SK-N-SH (cell line): ENCODE measurements at places on chromosomes 7 and 10.

DNA sequence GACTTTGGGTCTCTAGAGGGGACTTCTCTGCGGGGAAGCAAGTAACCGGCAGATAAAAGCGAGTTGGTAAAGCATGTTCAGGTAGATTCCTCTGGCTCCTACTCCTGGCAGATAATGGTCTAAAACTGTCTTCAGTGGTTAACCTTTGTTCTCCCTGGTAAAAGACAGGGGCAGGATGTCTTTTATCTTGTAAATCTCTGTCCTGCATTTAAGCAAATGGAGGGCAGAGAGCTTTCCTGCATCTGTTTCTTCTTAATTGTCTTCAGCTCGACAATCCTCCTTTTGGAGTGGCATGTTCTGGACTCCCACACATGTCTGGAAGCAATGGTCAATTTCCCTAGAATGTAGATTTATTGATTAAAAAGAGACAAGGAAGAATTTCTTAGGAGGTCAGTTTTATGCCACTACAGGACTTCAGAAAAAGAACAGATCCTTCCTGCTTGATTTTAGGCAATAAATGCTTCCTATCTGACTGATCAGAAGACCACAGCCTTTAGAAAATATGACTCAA lies 16.6 kb downstream of the C7orf33 start:
- peaks cover 8% of the 10 kb centered on the region for H3K4me1 ChIP-seq
- H3K4me3 ChIP-seq = no peak overlapping the region
- DNase-seq = peak; percentile 70
- peak overlapping the region; percentile 66; the same call in 1 of the 2 replicates for H3K27ac ChIP-seq

GRCh38 chr7:158404031-158404761 lies 183.4 kb downstream of the PTPRN2 start:
- no peaks in the 10 kb centered on the region for H3K36me3 ChIP-seq
- no peak for DNase-seq
- no peak overlapping the region for H3K4me3 ChIP-seq

DNA sequence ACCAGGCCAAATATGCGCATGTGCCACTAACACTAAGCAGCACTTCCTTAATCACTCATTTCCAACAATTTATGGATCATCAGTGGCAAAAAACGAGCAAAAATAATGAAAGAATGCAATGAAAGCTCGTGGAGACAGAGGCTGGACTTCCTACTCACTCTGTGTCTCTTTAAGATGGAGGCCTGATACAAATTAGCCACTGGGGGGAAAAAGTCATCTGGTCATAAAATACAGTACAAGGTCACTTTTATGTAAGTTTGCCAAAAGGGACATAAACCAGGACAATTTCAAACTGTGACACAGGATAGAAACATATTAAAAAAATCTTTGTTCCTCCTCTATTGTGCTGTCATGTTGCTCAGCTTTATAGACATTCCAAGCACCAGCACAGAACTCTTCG lies 101.7 kb downstream of the LMBR1 start:
- H3K27me3 ChIP-seq = no peaks in the 10 kb centered on the region
- no peaks in the 10 kb centered on the region for H3K4me1 ChIP-seq
- peaks cover 16% of the 10 kb centered on the region for H3K36me3 ChIP-seq
- DNase-seq = peak; percentile 50
- H3K27ac ChIP-seq = peak overlapping the region; percentile 100
- no peak overlapping the region for H3K4me3 ChIP-seq

- H3K36me3 ChIP-seq = no peaks in the 10 kb centered on the region
- H3K4me3 ChIP-seq = no peak overlapping the region
- no peak for DNase-seq
- H3K4me1 ChIP-seq = peaks cover 8% of the 10 kb centered on the region; the same call in 1 of the 2 replicates
- H3K27ac ChIP-seq = peak overlapping the region; percentile 37
Observed at GRCh38 chr7:66050990-66051448, 24.6 kb upstream of the ASL start.

- no peak overlapping the region for H3K27ac ChIP-seq
- DNase-seq = no peak
- no peak overlapping the region for H3K4me3 ChIP-seq
- H3K27me3 ChIP-seq = no peaks in the 10 kb centered on the region
- no peaks in the 10 kb centered on the region for H3K36me3 ChIP-seq
Observed at GRCh38 chr7:79414910-79415309, 38.6 kb downstream of the MAGI2 start.

GRCh38 chr7:47186316-47186715 lies 395.6 kb downstream of the TNS3 start:
- no peak for DNase-seq
- no peak overlapping the region for H3K4me3 ChIP-seq
- no peak overlapping the region for H3K27ac ChIP-seq
- peaks cover 14% of the 10 kb centered on the region; the same call in 1 of the 2 replicates for H3K27me3 ChIP-seq

DNA sequence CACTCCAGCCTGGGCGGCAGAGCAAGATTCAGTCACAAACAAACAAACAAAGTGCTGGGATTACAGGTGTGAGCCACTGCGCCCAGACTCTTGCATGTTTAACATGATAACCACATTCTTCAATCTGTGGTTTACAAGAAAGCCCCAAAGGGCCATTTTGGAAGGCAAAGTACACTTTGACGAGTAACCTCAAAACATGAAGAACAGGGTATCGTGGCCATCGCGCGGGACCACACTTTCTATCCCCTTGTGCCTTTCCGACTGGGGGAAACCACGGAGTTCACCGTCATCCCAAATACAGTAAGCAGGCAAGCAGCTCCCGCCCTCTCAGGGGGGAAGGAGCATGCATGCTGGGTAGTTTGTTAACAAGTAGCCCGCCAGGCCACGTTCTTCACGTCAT lies 125.2 kb downstream of the RNF216 start:
- H3K36me3 ChIP-seq = peaks cover 22% of the 10 kb centered on the region
- H3K4me3 ChIP-seq = no peak overlapping the region
- H3K4me1 ChIP-seq = no peaks in the 10 kb centered on the region
- H3K27ac ChIP-seq = no peak overlapping the region
- DNase-seq = no peak

DNA sequence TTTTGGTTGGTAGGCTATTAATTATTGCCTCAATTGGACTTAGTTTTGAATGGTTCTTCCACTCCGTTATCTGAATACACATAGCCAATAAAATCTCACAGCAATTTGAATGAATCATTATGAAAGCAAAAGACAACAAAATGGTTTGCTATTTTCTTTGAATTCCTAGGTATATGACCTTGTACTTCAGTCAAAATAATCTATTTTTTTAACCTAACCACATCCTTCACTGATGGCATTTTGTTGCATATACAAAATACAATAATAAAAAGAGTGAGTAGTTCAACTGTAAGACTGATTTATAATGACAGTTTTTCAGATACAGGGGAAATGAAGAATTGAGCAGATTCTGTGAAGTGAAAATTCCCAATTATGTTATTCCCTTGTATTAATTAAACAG lies 433.1 kb downstream of the HTR7 start:
- no peak for DNase-seq
- no peaks in the 10 kb centered on the region for H3K27me3 ChIP-seq
- H3K4me3 ChIP-seq = no peak overlapping the region
- no peaks in the 10 kb centered on the region for H3K4me1 ChIP-seq
- H3K27ac ChIP-seq = no peak overlapping the region
- no peaks in the 10 kb centered on the region for H3K36me3 ChIP-seq

- H3K4me3 ChIP-seq = no peak overlapping the region
- H3K27me3 ChIP-seq = no peaks in the 10 kb centered on the region
- no peak overlapping the region for H3K27ac ChIP-seq
Observed at GRCh38 chr7:100884736-100885439, 4.6 kb downstream of the UFSP1 start.

GRCh38 chr10:124601016-124601415 lies 139.4 kb downstream of the LHPP start:
- no peaks in the 10 kb centered on the region for H3K36me3 ChIP-seq
- no peaks in the 10 kb centered on the region for H3K27me3 ChIP-seq
- DNase-seq = no peak

DNA sequence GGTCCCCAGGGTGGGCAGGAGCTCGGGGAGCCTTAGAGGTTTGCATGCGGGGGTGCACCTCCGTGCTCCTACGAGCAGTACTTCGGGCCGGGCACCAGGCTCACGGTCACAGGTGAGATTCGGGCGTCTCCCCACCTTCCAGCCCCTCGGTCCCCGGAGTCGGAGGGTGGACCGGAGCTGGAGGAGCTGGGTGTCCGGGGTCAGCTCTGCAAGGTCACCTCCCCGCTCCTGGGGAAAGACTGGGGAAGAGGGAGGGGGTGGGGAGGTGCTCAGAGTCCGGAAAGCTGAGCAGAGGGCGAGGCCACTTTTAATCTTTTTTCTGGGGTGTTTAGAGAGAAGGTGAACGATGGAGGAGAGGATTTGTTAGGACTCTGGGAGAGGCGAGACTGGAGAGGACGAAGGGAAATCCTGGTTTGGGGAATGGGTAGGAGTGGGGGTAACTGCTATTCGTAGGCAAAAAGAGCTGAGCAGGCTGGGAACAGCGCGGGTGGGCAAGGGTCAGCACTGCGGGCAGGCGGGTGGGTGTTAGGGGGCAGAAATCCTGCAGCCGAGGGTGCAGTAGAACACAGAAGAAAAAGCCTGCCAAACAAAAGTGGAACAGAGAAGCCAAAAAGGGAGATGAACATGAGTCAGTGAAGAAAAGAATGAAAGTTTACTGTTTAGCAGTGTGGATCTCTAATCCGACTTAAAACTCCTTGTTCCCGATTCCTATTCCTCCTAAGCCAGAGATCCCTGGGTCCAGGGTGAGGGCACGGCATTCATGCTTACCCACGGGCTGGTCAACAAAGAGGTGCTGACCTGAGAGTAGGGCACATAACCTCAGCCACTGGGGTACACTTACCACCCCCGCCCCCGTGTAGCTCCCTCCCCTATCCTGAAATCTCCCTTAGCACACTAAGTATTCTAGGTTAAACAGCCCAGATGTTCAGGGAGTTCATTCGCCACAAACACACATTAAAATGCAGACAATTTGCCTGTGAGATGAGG lies 26.9 kb downstream of the PRSS2 start:
- H3K27ac ChIP-seq = no peak overlapping the region
- H3K4me3 ChIP-seq = no peak overlapping the region
- peaks cover 61% of the 10 kb centered on the region for H3K27me3 ChIP-seq
- no peaks in the 10 kb centered on the region for H3K36me3 ChIP-seq
- H3K4me1 ChIP-seq = no peaks in the 10 kb centered on the region
- DNase-seq = peak; percentile 40

DNA sequence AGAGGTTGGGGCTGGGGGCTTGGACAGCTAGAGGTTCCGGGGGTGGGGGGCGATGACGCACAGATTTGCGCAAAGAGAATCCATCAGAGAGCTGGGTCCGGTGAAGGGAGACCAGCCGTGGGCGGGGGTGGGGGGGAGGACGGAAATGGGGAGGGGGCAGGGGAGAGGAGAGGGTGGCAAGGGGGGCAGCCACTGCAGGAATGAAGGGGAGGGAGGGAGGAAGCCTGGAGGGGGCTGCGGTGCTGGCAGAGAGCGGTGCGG lies 1.2 kb upstream of the VGF start:
- no peak overlapping the region for H3K27ac ChIP-seq
- peak overlapping the region; percentile 56 for H3K4me3 ChIP-seq
- no peaks in the 10 kb centered on the region; the same call in 1 of the 2 replicates for H3K36me3 ChIP-seq
- no peaks in the 10 kb centered on the region; the same call in 1 of the 2 replicates for H3K27me3 ChIP-seq
- peak; percentile 79 for DNase-seq
- H3K4me1 ChIP-seq = peaks cover 69% of the 10 kb centered on the region

DNA sequence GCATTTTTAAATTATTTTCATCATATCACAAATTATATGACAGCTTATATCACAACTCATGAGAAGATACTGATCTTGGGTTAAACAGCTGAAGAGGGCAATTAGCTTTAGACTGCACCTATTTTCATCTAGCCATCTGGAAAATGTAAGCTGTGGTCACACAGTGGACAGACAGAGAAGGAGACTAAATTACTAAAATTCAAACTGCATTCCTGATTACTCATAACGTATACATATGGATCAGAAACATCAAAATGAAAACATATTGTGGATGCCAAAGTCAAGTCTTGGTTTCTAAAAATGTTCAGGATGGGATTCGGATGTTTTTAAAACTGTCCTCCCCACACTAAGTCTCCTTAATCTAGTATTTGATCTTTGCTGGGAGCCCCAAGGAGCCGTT lies 6.6 kb downstream of the BBIP1 start:
- peak overlapping the region; percentile 86 for H3K27ac ChIP-seq
- DNase-seq = peak; percentile 42
- no peaks in the 10 kb centered on the region for H3K27me3 ChIP-seq
- H3K4me1 ChIP-seq = peaks cover 11% of the 10 kb centered on the region; the same call in 1 of the 2 replicates

DNA sequence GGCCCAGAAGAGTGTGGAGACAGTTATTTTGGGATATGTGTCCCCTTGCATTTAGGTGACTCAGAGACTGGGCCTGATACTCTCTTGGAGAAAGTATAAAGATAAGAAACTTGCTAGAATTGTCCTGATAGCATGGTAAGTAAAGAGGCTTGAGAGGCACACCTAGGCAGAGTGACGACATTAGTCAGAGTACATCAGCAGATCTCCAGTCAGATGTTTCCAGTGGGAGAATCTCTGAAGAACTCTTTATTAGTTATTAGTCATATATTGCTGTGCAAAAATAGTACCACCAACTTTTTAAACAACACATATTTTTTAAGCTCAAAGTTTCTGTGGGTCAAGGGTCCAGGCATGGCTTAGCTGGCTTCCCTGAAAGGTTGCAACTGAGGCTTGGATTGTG lies 182.6 kb downstream of the NEBL start:
- no peak overlapping the region for H3K4me3 ChIP-seq
- H3K36me3 ChIP-seq = no peaks in the 10 kb centered on the region
- H3K27me3 ChIP-seq = no peaks in the 10 kb centered on the region
- DNase-seq = no peak

DNA sequence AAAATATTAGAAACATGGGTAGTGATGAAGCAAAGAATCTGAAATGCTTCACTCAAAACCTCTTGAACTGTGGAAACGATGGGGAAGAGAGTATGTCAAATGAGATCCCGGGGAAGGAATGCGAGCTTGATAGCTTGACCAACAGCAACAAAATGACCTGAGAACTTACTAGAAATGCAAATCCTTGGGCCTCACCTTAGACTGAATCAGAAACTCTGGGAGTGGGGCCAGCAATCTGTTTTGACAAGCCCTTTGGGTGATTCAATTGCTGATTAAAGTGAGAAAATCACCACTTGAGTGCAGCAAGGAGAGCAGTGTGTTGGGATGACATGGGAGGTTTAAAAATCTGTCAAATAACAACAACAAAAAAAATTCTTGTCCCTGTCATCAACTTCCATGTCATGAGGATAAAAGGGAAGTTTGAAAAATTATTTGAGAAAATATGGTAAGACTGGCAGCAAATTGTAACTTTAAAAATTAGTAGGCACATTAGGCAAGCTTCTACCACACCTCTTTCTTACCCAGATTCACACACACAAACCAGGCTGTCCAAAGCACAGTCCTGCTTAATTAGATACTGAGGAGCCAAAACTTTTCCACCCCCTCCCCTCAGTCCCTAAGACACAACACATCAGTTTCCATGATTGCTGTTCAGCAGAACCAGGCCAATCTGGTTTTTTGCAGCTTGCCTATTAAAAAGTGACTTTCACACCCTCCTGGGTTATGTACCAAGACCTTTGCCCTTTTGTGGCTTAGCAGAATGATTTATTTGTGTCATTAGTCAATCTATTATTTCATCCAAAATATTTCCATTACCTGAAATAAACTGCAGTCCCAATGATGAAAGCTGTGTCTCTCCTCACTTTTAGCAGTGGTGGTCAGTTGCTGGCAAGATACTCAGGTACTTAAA lies 15.6 kb downstream of the CALCR start:
- no peaks in the 10 kb centered on the region for H3K36me3 ChIP-seq
- no peak for DNase-seq
- no peaks in the 10 kb centered on the region for H3K4me1 ChIP-seq
- no peak overlapping the region for H3K4me3 ChIP-seq
- H3K27ac ChIP-seq = no peak overlapping the region

GRCh38 chr10:59575269-59575668 lies 134.4 kb downstream of the SLC16A9 start:
- H3K36me3 ChIP-seq = no peaks in the 10 kb centered on the region
- no peak overlapping the region for H3K4me3 ChIP-seq
- no peak overlapping the region for H3K27ac ChIP-seq
- no peaks in the 10 kb centered on the region for H3K27me3 ChIP-seq
